ENCODE measurements at places on chromosomes 5 and 9.
A peak's percentile ranks its signal among the peaks of the same experiment; 100 is the strongest.

GRCh38 chr9:91162784-91163443 lies 198.8 kb downstream of the AUH start:
- DNase-seq = no peak

GRCh38 chr9:120971938-120972337 lies 45.3 kb upstream of the TRAF1 start:
- no peak for DNase-seq

GRCh38 chr9:122065923-122066629 lies 27.0 kb downstream of the TTLL11 start:
- DNase-seq = no peak

GRCh38 chr5:22908586-22908985 lies 55.4 kb upstream of the CDH12 start:
- DNase-seq = no peak

GRCh38 chr9:98438666-98439065 lies 183.2 kb upstream of the TBC1D2 start:
- DNase-seq = no peak

DNA sequence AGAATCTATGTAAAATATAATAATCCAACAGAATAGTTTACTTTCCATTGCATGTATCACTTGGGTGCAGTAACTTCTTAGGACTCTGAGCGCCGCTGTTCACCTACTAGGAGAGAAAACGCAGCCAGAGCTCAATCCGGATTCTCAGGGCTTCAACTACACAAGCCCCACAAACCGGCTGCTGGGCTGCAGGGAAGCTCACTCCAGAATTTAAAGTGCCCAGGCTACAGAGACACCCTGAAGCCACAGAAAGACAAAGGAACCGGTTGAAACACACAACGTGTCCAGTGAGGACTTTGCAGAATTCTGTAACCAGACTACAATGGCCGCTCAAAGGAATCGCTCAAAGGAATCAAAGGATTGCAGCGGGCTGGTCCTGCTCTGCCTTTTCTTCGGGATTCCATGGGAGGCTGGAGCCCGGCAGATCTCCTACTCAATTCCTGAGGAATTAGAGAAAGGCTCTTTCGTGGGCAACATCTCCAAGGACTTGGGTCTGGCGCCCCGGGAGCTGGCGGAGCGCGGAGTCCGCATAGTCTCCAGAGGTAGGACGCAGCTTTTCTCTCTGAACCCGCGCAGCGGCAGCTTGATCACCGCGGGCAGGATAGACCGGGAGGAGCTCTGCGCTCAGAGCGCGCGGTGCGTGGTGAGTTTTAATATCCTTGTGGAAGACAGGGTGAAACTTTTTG lies at the start of gene PCDHGA10:
PCDHGA10 (plus strand) TSS at position 134 of the 686 bp plus-strand sequence; CDS start at position 323, 189 bp downstream.
- peak; percentile 42 for DNase-seq

GRCh38 chr9:19479874-19480273 lies 71.1 kb downstream of the ACER2 start:
- DNase-seq = no peak

- no peak for DNase-seq
These were observed 29.0 kb upstream of the SSBP2 start for GRCh38 chr5:81779916-81780266.

GRCh38 chr9:107279086-107279485 lies 4.0 kb upstream of the RAD23B start:
- no peak for DNase-seq

- DNase-seq = no peak
These were observed 388.2 kb upstream of the WWC1 start for GRCh38 chr5:167903243-167903642.

GRCh38 chr9:124290743-124291554 lies 33.2 kb downstream of the NEK6 start:
- no peak for DNase-seq

DNA sequence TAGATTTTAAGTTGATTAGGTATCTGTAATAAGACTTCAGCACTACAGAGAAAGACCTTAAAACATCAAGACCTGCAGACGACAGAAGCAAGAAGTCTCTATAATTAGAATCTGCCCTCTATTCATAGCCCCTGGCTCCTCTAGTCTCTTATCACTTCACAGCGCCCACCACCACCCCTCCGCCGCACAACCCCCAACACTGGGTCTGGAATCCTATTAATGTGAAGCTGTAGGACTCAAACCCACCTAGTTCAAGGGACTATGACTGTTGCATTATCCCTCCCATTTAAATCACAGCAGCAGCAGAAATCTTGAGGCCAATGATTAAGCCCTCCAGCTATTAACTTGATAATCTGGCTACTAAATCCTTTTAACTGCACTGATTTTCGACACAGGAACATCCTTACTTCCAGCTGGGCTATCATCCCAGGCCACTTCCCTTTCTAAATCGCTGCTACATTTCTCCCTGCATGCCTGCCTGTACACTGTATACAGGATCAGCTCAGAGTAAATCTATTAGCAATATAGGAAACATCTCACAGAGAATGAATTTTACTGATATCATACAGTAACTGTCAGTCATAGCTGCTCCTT lies 159.5 kb upstream of the GRAMD2B start:
- no peak for DNase-seq

DNA sequence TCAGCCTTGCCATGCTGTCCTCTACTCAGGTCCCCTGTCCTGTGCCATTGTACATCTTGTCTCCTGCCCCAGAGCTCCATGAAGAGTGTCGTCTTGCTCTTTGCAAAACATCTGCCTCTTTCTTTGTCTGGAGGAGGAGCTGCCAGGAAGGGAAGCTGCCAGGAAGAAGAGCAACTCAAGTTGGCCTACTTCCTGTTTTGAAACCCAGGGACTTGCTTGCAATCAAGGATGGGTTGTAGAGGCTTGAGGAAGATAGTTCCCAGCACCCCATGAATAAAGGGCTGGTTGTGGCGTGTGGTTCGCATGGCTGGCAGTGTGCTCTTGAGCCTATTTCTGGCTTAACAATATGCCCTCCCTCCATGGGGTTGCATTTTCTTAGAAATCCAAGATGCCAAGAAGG lies 53.0 kb upstream of the CPEB4 start:
- DNase-seq = no peak

GRCh38 chr5:168423971-168424370 lies 62.3 kb upstream of the RARS1 start:
- no peak for DNase-seq

GRCh38 chr9:8751406-8751930 lies 951.9 kb upstream of the DMAC1 start:
- no peak for DNase-seq

GRCh38 chr5:133897431-133897830 lies 71.0 kb downstream of the C5orf15 start:
- no peak for DNase-seq

DNA sequence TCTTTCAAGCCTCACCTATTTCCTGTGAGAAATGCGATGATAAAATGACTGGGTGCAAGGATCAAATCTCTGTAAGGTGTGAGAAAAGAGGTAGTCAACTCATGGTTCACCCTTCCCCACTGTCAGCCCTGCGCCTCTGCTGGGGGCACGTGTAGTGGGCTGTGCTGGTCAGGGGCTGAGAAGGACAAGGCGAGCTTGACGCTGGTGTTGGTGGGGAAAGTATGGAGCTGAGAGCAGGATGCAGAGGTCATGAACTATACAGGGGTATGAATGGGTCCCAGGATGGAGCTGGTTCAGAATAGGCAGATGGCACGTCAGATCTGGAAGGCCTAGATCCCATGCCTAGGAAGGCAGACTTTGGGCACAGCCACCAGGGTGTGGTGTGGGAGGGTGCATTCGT lies 20.6 kb downstream of the PITX1 start:
- no peak for DNase-seq

- no peak for DNase-seq
These were observed 71.7 kb downstream of the PCSK5 start for GRCh38 chr9:75962013-75962661.

DNA sequence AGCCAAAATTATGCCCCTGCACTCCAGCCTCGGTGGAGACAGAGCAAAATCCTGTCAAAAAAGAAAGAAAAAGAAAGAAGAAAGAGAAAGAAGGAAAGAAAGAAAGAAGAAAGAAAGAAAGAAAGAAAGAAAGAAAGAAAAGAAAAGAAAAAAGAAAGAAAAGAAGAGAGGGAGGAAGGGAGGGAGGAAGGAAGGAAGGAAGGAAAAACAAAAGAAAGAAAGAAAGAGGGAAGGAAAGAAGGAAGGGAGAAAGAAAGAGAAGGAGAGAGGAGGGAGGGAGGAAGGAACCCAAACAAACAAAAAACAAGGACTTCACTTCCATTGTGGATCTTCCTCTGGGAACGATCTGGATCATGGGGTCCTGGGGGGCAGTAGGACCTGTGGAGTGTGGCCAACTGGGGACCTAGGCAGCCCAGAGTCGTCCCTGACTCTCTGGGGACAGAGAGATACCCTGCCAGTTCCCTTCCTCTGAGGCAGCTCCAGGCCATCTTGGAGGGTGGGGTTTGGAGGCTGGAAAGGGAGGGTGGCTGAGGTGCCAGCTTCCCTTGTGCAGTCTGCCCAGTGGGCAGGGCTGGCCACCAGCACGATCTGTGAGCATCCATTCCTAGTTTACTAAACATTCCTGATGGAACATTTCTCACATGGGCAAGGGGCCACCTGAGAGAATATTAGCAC lies 216.8 kb downstream of the PAX5 start:
- DNase-seq = no peak

- no peak for DNase-seq
These were observed 104.2 kb downstream of the RAPGEF6 start for GRCh38 chr5:131530706-131531331.

DNA sequence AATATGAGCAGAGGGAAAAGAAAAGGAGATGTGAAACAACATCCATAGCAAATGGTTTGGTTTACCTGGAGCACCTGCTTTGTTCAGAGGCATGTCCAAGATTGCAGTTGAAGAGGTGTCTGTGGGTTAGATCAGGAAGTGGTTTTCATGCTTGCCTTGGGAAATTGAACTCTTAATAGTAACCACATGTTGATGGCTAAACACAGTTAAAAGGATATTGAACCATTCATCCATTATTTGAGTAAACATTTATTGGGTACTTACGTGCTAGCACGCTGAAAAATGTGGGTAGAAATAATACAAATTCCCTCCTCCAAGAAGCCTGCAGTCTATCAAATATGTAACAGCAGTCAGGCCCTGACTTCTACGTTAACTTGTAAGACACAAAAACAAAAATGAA lies 235.7 kb upstream of the TNC start:
- no peak for DNase-seq

DNA sequence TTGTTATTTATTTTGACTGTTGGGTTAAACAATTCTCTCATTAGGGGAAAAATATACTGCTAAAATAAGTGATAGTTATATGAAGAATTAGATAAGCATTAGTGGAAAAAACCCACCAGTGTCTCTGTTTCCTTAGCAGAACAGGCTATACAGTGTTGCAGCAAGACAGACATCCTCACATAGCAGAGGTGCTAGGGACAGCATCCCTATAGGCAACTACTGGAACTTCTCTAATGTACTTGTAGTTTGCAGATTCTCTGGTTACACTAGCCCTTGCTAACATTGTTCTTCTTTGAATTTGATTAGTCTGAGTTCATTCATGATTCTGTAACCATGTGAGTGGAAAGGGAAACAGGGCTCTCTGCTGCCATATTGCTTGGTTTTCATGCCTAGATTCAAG lies 661.8 kb upstream of the RGMB start:
- no peak for DNase-seq

DNA sequence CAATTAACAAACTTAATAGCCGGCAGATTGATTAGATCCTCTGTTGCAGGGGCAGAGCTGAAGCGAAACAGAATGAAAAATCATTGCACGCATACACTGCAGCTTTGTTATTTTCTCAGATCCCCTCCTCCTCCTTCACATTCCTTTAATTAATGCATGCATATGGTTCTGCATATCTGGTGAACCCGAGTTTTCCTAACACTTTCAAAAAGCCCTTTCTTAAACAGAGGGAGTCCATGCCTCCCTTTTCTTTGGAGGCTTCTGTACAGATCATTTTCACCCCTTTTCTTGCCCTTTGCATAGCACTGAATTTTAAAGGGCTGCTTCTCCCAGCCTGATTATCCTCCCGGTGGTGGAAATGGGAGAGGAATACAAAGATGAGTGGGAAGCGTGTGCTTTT lies 136.6 kb upstream of the TBCA start:
- DNase-seq = no peak

GRCh38 chr9:121838746-121839669 lies 187.6 kb downstream of the DAB2IP start:
- no peak for DNase-seq

DNA sequence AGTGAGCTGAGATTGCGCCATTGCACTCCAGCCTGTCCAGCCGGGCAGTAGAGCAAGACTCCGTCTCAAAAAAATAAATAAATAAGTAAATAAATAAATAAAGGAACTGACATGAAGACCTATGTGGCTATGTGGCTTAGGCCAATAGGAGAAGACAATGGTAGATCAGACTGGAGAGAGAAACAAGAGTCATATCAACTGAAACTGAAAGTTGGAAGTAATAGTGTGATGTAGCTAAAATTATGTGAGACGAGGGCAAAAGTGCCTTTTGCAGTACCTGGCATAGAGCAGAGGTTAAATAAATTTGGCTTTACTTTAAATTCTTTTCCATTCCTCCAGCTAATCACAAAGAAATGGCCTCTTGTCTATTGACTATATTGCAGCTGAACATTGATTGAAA lies 7.3 kb downstream of the FBP2 start:
- no peak for DNase-seq

DNA sequence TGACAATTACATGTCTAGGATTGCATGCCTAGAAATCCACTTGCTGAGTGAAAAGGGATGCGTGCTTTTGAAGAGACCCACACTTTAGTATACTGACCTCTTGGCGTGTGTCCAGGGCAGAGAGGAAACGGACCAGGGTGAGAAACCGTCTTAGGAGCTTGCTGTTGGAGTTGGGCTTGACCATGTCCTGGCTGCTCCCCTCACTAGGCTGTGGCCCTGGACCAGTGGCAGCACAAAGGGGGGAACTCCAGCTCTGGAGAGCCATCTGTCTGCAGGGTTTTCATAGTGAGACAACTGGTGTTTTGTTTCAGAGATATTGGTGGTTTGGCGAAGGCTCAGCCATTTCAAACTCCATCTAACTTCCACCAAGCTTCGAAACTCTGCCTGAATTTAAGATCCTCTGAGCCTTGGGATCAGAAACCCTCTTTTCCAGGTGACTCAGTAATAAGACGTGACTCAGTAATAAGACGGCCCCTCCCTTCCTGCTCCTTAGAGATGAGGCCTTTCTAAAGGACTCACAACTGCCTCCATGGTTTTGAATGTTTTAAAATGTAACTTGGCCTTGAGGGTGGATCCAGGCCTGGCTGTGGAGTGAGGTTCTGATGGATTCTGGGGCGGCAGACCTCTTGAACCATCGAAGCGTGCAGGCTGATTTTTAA lies 165.8 kb downstream of the MELK start:
- DNase-seq = no peak

GRCh38 chr5:67063791-67064190 lies 132.8 kb downstream of the CD180 start:
- no peak for DNase-seq

DNA sequence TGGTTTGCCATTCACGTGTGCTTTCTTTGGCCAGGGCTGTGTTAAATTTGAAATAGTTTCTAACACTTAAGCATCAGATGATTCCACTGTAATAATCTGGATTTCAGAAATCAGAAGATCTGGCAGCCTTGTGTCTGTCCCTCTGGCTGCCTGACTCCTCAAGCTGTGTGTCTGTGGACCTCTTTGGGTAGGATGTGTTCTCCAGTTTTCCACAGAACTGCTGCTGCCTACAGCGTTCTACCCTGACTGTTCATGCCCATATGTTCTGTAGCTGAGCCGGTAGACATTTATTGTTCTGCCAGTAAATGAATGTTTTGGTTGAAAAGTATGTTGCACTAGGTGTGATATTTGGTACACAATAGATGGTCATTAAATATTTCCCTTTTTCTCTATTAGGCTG lies 81.3 kb downstream of the SH3GL2 start:
- DNase-seq = no peak
